ENCODE measurements at places on chromosomes 5 and 9.

- DNase-seq: no peak
These were observed 25.8 kb downstream of the RFX3 start for GRCh38 chr9:3500044-3500443.

DNA sequence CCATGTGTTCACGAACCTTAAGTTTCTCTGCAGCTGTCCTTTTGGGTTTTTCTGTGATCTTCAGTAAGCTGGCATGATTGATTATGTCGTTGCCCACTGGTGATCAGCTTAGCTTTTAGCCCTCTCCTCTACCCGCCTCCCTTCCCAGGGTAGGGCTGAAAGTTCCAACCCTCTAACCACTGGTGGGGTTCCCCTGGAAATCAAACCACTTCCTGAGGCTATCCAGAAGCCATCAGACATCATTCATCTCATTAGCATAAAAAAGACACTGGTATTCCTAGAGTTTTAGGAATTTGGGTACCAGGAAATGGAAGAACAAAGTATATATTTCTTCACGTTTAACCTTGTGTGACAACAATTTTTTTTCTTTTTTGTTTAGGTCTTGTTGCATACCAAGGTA lies 29.8 kb downstream of the SPIN1 start:
- no peak for DNase-seq

- DNase-seq: no peak
These were observed 2.5 kb downstream of the PFN3 start for GRCh38 chr5:177397875-177398390.

- DNase-seq: no peak
These were observed 14.5 kb downstream of the CATSPER3 start for GRCh38 chr5:134982230-134982629.

- no peak for DNase-seq
These were observed 24.3 kb downstream of the HMHB1 start for GRCh38 chr5:143836161-143836725.

- DNase-seq: no peak
These were observed 10.8 kb upstream of the BARX1 start for GRCh38 chr9:93965830-93966577.

GRCh38 chr5:50853151-50853550 lies 186.7 kb downstream of the PARP8 start:
- peak; percentile 47 for DNase-seq

- DNase-seq: no peak
These were observed 210.4 kb upstream of the RFX3 start for GRCh38 chr9:3736161-3736560.

- DNase-seq: no peak
These were observed 5.9 kb downstream of the TRPM3 start for GRCh38 chr9:71115448-71115975.

GRCh38 chr5:75169516-75169915 lies 67.2 kb downstream of the ANKRD31 start:
- DNase-seq: no peak

GRCh38 chr9:108178318-108178717 lies 677.5 kb downstream of the ACTL7B start:
- no peak for DNase-seq

- DNase-seq: peak; percentile 70
These were observed 76.4 kb downstream of the EHMT1 start for GRCh38 chr9:137694962-137695875.

- no peak for DNase-seq
These were observed 79.3 kb downstream of the SHB start for GRCh38 chr9:37989701-37990100.

- DNase-seq: no peak
These were observed 91.6 kb downstream of the ZNF462 start for GRCh38 chr9:106954558-106954957.

- DNase-seq: no peak
These were observed 2125.4 kb upstream of the WWC1 start for GRCh38 chr5:166166071-166166470.

DNA sequence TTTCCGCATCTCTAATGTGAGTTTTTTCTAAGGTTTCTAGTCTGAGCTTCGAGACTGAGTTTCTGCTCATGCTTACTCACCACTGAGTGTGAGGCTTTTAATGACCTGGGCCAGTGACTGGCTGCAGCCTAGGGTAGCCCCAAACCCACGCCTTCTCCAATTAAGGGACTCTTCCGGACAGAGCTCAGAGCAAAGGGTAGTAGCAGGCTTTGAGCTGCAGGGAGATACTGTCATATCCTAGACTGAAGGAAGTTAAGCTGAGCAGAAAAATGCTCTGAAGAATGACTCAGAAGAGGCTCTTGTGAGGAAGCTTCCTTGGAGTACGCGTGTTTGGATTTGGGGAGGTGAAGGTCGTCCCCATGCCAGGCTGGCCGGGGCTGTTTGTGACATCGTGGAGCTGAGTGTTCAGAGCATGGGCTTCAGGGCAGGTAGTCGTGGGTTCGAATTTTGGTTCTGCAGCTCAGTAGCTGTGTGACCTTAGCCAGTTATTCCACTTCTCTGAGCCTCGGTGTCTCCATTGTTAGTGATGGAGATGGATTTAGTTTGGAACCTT lies 3.5 kb downstream of the USP20 start:
- no peak for DNase-seq

GRCh38 chr9:5230554-5230953 lies 665 bp upstream of the INSL4 start:
- no peak for DNase-seq

GRCh38 chr9:100193078-100193477 lies 94.0 kb downstream of the INVS start:
- DNase-seq: no peak

DNA sequence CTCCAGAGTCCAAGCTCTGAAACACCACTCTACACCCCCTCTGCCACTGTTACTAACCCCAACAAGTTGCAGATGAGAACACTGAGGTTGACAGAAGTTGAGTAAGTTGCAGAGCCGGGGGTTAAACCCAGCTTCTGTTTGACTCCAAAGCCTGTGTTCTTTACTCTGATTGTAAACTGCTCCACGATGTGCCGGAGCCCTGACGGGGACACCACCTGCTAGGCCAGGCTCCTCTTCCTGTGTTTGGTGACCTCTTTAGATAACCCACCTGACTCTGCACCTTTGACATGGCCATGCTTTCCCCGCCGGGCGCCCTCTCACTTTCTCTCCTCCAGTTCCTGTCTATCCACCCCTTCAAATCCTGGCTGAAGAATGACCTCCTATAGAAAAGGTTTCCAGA lies 96.7 kb downstream of the PAX5 start:
- DNase-seq: no peak

- peak; percentile 82 for DNase-seq
These were observed 111.9 kb downstream of the ROR2 start for GRCh38 chr9:91837981-91838731.

DNA sequence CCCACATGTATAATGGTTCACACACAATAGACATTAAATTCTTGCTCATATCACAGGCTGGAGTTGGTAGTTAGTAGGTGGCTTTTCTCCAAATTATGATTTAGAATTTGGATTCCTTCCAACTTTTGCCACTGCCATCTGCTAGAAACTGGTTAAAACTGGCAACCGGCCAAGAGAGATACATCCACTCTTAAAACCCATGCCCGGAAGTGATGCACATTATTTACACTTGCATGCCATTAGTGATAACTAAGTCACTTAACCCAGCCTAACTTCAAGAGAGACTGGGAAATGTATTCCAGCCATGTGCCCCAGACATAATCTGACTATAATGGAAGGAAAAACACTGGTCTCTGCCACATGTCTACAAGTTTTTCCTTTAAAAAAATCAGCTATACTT lies 395.7 kb upstream of the SEMA6A start:
- DNase-seq: no peak

- DNase-seq: no peak
These were observed 46.9 kb downstream of the RASGRF2 start for GRCh38 chr5:81006947-81007636.

DNA sequence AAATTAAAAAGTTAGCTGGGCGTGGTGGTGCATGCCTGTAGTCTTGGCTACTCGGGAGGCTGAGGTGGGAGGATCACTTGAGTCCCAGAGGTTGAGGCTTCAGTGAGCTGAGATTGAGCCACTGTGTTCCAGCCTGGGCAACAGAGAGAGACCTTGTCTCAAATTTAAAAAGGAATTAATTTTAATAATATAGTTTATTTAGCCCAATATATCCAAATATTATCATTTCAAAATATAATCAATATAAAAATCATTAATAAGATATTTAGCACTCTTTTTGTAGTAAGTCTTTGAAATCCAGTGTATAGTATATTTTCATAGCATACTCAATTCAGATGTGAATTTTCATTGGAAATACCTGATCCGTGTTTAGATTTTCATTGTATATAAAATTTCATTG lies 43.2 kb upstream of the ORM1 start:
- peak; percentile 4 for DNase-seq

- DNase-seq: no peak
These were observed 369.9 kb upstream of the FAM174A start for GRCh38 chr5:100165309-100165708.

GRCh38 chr5:167936022-167936421 lies 355.4 kb upstream of the WWC1 start:
- DNase-seq: no peak

DNA sequence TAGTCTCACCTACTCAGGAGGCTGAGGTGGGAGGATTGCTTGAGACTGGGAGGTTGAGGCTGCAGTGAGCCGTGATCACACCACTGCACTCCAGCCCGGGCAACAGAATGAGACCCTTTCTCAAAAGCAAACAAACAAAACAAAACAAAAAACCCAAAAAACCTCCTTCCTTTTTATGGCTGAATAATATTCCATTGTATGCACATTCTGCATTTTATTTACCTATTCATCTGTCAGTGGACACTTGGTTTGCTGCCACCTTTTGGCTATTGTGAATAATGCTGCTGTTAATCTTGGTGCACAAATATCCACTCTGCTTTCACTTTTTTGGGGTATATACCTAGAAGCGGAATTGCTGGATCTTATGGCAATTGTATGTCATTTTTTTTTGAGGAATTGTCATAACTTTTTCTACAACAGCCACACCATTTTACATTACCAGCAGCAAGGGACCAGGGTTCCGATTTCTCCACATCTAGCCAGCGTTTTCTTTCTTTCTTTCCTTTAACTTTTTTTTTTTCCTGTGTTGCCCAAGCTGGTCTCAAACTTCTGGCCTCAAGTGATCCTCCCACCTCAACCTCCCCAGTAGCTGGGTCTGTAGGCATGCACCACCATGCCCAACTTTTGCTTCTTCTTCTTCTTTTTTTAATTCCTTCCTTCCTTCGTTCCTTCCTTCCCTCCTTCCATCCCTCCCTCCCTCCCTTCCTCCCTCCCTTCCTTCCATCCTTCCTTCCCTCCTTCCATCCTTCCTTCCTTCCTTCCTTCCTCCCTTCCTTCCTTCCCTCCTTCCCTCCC lies 30.6 kb downstream of the NKX2-5 start:
- DNase-seq: no peak

DNA sequence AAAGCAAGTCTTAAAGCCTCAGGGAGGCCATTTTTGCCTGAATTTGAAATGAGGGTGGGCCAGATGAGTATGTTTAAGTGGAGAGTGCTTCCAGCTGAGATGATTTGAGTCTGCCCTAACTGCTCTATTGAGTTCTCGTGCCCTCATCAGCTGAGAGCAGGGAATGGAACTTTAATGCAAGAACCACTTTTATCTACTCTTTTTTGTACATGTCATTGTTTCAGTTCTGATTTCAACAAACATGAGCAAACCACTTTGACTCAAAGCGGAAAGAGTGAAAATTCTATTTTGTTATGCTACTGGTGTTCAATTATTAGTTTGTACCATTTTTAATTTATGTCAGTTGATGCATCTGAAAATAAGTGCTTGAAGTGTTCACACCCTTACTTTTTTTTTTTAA lies 35.8 kb downstream of the DCAF10 start:
- DNase-seq: no peak

DNA sequence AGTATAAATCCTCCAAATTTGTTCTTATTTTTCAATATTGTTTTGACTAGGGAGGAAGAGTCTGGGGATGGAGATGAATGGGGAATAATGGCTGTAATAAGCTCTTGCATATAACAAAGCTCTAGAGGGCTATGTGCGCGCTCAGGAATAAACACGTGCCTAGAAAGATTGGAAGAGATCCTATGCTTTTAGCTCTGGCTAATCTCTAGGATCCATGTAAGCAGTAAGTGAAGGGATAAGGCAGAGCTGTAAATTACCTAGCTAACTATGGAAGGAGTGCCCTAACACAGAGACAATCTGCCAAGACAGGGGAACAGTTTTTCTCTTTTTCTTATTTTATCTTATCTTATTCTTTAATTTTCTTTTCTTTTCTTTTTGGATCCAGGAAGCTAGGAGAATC lies 21.6 kb downstream of the OR1J1 start:
- DNase-seq: no peak

GRCh38 chr5:42721484-42721883 lies 35.1 kb upstream of the CCDC152 start:
- no peak for DNase-seq

DNA sequence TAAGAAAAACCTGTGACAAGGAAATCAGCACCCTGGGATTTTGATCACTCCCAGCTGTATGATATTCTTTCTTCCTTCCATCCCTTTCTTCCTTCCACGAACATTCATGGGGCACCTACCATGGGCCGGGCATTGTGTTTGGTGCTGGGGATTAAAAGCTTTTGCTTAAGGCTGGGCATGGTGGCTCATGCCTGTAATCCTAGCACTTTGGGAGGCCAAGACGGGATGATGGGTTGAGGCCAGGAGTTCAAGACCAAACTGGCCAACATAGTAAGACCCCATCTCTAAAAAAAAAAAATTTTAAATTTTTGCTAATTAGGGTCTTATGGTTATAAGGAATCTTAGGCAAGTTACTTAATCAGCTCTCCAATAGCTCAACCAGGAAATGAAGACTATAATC lies 48.5 kb upstream of the CLINT1 start:
- DNase-seq: no peak

DNA sequence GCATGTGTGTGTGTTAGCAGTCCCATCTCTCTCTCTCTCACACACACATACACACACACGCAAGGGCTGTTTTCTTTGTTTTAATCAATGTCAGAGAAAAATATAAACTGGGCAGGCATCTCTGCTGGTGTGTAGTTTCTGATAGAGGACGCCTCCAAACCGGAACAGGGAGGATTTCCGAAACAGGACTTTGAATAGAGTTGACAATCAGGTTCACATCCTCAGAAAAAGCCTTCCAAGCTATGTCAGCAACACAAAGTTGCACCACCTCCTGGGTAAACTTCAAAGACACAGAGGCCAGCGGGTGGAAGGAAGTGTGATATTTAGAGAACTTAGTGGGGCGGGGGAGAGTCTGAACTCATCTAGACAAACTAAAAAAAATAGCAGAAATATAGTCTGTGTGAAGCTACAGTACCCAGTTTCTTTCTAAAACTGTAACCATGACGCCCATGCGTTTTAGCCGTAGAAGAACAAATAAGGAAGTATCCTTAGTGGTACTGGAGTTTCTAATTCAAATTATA lies 1.2 kb downstream of the ST8SIA4 start:
- DNase-seq: peak; percentile 52

- DNase-seq: no peak
These were observed 928.3 kb downstream of the NR2F1-AS1 start for GRCh38 chr5:92652756-92653155.

- no peak for DNase-seq
These were observed 140.2 kb downstream of the NFIB start for GRCh38 chr9:14173713-14174112.

DNA sequence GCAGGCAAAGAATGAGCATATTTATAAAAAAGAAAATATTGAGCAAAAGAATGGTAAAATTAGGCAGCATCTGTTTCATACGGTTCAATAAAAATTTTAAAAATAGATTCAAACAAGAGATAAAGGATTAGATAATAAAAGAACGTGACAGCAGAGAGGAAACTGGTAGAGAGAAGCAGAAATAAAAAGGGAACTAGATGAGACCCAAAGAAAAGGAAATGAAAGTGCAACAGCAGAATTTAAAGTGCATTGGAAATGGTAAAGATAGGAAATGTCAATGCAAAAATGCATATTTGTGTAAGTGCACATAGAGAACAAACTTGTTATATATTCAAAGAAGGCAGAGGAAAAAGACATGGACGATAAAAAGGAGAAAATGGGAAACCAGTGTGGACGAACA lies 70.2 kb downstream of the SUSD1 start:
- DNase-seq: no peak

All from lower lobe of right lung (tissue), 2 donors.